Left kidney (tissue), 8 donors: ENCODE measurements at places on chromosomes 5 and 9.
A peak's percentile ranks its signal among the peaks of the same experiment; 100 is the strongest.

DNA sequence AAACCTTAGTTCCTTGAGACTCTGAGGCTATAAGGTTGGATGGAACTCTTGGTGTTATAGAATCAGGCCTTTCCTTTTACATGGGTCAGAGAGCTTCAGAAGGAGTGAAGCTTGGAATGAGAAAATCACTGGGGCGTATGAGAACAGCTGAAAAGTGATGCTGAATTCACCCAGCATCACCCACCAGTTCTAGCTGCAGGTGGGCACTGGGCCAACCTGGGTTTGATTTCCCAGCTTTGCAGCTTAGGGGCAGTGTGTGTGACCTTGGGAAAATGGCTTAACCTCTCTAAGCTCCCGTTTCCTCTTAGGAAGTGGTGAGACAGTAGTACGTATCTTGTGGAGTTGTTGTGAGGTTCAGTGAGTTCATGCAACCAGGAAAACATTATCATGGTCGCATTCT, 10.7 kb downstream of the PCDH12 start:
- DNase-seq: no peak

DNA sequence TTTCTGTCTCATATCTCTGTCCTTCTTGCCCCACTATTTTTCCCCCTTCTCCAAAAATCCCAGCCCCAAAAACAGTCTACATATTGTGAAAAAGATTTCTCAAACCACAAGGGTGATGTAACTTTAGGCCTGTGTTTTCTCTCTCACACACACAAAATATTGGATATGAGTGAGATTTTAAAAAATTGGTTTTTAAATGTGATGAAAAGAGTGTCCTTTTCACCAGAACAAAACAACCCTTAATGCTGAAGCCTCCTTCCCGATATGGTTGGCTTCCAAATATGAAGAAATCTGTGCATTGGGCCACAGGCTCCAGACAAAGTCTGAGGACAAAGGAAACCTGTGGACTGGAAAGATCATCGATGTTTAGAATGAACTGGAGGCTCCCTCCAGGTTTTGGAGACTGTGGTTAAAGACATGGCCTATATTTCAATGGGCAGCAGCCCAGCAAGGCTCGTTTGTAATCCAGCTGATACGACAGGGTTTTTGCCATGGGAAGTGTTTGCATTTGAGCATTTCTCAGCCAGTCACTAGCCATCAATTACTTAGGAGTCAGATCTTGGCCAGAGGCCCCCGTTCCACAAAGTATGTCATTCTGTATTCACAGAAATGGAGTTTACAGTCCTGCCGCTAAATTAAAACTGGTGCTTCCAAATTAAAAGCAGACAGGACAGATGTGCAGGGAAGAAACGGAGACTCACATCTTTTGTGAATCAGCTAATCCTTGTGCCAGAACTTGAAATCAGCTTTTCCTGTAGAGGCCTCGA, 546.3 kb downstream of the EBF1 start:
- DNase-seq: no peak

DNA sequence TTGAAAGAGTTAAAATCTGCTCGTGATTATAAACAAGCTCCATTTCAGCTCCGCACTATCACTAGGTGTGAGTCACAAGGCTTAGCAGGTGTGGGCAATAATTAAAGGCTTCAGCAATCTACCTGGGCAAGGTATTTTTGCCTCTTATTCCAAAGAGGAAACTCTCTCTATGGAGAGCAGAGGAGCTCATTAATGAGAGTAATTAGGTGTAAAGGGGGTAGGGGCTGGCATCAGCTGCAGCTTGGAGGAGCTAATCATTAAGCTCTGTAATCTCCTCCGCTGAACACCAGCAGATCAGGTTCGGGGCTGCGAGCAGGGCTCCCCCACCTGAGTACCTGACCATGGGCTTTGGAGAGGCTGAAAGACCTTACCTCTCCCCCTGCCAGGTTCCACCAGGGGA, 129.2 kb downstream of the CRB2 start:
- no peak for DNase-seq

DNA sequence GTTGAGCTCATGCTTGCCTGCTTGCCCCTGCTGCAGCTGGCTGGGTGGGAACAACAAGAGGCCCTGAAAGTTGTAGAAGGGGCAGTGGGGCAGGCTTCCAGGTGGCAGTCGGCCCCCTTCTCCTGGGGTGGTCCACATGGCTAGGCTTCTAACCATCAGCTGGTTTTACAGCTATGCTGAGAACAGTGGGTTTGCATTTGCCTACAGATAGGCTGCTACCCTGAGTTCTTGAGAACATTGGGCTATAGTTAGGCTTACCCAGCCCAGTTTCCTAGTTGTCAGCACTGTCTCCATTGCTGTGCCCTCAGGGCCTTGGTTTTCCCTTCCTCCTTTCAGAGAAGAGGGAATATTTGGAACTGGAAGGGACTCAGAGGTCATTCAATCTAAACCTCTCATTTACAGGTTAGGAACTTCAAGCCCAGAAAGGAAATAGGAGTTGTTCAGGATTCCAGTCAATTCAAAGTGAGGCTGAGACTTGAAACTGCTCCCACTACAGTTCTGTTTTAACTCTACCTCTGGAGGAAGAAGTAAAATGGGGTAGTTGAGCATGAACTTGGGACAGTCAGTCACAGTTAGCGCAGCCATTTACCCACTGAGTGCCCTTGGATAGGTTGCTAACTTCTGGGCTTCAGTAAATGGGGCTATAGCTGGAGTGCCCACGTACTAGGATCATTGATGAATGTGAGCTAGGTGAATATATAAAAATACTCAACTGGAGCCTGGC, 11.5 kb downstream of the LARP1 start:
- no peak for DNase-seq

DNA sequence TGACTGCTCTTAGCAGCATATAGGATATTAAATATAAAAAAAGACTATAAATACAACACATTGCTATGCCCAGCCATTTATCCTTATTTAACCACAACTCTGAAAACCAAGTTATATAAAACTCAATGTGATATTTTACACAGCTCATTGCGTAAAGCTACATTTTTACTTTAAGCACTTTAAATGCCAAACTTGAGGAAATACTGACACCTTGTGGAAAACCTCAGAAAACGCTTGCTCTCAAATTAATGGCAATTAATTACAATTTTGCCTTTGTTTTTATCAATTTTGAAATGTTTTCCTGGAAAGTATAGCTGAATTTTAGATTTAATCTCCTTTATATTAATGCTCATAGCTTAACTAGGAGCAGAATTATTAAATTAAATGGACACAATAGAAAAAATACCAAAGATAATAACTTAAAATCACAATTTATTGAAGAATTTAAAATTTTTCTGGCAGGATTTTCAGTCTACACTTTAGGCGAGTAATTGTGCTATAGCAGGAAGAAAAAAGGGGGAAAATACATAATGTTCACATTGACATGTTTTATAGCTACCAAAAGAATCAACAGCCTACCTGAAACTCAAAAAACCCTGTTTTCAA, 25.2 kb upstream of the PLAC8L1 start:
- DNase-seq: peak; percentile 33

GRCh38 chr9:28961623-28962022, 1388.3 kb upstream of the C9orf72 start:
- no peak for DNase-seq

GRCh38 chr5:123976379-123977033, 464.5 kb downstream of the CSNK1G3 start:
- no peak for DNase-seq

- no peak for DNase-seq
Measured at GRCh38 chr9:71271602-71272001, 150.2 kb upstream of the TRPM3 start.

GRCh38 chr9:129583308-129584038, 37.4 kb downstream of the C9orf50 start:
- DNase-seq: no peak

GRCh38 chr5:68823301-68823700, 270.5 kb upstream of the SLC30A5 start:
- DNase-seq: no peak

GRCh38 chr5:10456583-10457420, 15.1 kb downstream of the ROPN1L start:
- DNase-seq: no peak

DNA sequence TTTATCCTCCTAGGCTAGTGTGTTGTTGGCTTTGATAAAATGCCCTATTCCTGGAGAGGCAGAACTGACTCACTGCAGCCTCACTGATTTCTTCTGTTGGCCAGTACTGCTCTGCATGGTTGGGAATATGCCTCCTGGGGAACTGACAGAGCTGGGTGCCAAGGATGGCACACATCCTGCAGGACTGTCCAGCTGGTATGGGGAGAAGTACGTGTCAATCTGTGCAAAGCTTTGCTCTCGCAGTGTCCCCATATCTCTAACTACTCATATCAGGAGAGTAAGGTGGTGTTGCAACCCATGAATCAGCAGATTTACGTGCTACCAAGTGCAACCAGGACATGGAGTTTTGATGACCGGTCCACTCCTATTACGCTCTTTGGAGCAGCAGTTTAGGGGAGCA, 74.7 kb downstream of the TEK start:
- no peak for DNase-seq

- no peak for DNase-seq
Measured at GRCh38 chr5:79834754-79835714, 145.4 kb downstream of the CMYA5 start.

DNA sequence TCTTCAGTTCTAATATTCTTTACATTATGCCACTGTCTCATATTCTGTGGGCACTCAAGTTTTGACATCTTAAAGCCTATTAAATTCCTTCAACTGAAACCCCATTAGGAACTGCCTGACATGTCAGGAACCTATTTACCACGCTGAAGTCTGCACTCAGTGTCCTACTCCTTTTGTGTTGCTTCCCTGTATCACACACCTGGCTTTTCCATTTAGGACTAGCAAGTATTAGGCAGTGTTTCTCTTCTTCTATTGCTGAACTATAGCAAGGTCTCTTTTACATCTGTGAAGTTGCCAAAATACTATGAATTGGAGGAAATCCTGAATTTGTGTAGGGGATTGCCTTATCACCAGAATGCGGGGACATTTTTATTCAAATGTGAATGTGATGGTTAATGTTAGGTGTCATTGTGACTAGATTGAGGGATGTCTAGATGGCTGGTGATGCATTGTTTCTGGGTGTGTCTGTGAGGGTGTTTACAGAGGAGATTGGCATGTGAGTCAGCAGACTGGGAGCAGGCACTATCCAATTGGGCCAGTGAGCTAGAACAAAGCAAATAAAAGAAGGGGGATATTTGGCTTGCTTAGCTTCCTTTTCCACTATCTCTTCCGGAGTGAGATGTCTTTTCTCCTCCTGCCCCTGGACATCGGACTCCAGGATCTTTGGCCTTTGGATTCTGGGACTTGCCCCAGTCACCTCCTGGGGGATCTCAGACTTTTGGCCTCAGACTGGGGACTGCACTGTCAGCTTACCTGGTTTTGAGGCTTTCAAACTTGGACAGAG, 21.2 kb upstream of the VCAN start:
- DNase-seq: no peak

DNA sequence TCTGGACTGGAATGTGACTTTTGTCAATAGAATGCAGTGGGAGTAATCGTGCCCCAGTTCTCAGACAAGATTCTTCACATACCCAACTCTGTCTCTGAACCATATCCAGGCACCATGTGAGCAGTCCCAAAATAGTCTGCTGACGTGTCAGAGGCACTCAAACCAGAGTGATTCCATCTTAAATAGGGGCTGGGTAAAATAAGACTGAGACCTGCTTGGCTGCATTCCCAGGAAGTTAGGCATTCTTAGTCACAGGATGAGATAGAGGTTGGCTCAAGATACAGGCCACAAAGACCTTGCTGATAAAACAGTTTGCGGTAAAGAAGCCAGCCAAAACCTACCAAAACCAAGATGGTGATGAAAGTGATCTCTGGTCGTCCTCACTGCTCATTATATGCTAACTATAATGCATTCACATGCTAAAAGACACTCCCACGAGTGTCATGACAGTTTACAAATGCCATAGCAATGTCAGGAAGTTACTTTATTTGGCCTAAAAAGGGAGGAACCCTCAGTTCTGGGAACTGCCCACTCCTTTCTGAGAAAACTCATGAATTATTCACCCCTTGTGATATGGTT, 16.9 kb upstream of the PLCXD3 start:
- DNase-seq: no peak

DNA sequence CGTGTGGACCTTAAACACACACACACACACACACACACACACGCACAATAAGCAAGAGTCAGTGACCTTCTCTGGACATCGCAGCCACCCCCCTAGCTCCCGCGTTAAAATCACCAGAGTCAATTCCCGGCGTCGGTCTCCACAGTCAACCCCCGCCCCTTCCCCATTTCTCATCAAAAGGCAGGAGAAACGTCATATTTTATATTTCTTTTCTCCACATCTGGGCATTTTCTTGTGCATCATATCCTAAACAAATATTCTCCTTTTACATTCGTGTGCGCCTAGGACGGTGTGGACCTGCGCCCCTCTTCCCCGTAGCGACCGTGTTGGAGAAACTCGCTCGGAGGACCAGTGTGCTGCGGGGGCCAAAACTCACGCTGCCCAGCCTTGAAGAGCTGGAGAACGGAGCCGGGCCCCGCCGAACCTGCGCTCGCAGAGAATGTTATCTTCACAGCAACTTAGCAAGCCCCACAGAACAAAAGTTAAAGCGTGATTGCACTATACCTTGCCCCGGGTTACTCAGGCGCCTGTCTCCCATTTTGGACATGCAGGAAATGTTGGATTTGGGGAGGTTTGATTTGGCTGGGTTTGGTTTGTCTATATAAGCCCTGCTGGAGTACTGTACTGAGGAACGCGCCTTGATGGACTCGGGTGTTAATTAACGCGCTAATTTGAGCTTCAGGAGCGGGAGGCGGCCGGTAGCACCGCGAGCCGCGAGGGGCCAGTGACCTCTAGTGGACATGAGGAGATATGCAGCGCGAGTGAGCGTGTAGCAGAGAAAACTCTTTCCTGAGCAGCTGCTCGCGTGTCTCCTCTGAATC, 192.4 kb downstream of the MEF2C start:
- DNase-seq: no peak

DNA sequence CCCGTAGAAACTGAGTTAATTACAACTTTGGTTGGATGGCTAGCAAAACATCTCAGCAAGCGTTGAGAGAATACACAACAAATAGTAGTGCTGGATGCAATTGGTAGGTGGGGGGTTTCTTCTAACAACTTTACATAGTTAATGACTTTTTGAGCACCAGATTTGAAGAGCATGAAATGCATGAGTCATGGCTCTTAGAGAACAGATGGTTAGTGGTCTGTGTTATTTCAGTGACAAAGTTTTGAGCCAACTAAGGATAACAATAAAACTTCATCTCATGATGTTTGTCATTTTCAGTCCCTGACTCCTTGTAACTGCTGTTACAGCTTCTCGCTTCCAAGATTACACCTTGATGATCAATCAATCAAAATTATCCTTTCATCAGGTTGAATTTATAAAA, 399.0 kb upstream of the BRINP1 start:
- no peak for DNase-seq
